ENCODE measurements at places on chromosomes 7 and 10. TPM values are rescaled to one million over a fixed set of nuclear protein-coding genes. Genes with fewer than 3 reads are reported as not detected.

Gene SHH
- not detected for total RNA-seq

Gene ABCB4
- total RNA-seq, result 15.0 TPM

Gene ASB10
- total RNA-seq, result not detected

Gene SEPTIN14
- total RNA-seq, result not detected

Gene BHLHA15
- total RNA-seq, result not detected

Gene NAT16
- not detected for total RNA-seq

- H3K4me1 ChIP-seq, result peaks cover 45% of the 10 kb centered on the region
- no peak overlapping the region for H3K4me3 ChIP-seq
- H3K36me3 ChIP-seq, result no peaks in the 10 kb centered on the region
- H3K27me3 ChIP-seq, result no peaks in the 10 kb centered on the region
- no peak overlapping the region for H3K27ac ChIP-seq
Observed at GRCh38 chr7:43201912-43202311, 89.5 kb downstream of the HECW1 start.

DNA sequence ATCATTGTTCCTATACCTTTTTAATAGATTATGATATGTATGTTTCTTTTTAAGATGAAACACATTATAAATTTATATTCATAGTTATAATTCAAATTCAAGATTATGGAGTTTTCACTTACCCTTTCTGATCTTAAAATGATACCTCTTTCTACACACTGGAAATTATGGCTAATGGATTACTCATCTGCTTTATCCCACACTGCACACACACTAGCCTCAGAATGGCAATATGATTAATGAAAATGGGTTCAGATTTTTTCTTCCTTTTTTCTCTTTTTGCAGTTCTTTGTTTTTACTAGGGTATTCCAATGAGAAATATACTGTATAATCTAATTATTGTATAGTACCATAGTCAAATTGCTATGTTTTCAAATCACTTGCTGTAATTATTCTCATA is 82.3 kb upstream of the FZD1 start:
- no peaks in the 10 kb centered on the region for H3K27me3 ChIP-seq
- peaks cover 11% of the 10 kb centered on the region for H3K4me1 ChIP-seq
- DNase-seq, result no peak

DNA sequence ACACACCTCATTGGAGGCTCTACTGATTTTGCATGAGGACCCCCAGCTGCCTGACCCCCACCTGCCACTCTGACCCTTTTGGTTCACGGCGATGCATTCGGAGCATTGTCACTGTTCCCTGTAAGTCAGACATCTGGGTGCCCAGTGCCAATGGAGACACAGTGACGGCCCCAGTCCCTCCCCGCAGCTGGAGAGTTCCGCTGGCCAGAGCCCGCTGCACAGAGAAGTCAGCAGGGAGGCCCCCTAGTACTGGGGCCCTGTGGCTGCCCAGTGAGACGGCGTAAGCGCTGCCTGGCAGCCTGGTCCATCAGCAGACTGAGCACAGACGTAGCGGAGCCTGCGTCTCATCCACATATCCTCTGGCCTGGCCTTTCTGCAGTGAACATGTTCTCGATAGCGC is 77.5 kb downstream of the NKX6-2 start:
- H3K4me1 ChIP-seq, result peaks cover 24% of the 10 kb centered on the region
- peaks cover 71% of the 10 kb centered on the region for H3K36me3 ChIP-seq
- DNase-seq, result no peak
- no peak overlapping the region for H3K27ac ChIP-seq

- H3K4me1 ChIP-seq, result no peaks in the 10 kb centered on the region
- H3K4me3 ChIP-seq, result no peak overlapping the region
- no peak for DNase-seq
- H3K27me3 ChIP-seq, result no peaks in the 10 kb centered on the region
- no peak overlapping the region for H3K27ac ChIP-seq
Observed at GRCh38 chr10:124285587-124286527, 132.9 kb downstream of the OAT start.

- no peaks in the 10 kb centered on the region for H3K4me1 ChIP-seq
- DNase-seq, result no peak
- H3K27ac ChIP-seq, result no peak overlapping the region
- no peak overlapping the region for H3K4me3 ChIP-seq
- H3K36me3 ChIP-seq, result no peaks in the 10 kb centered on the region
- H3K27me3 ChIP-seq, result peaks cover 4% of the 10 kb centered on the region
Observed at GRCh38 chr7:95688931-95689495, 83.3 kb upstream of the DYNC1I1 start.

DNA sequence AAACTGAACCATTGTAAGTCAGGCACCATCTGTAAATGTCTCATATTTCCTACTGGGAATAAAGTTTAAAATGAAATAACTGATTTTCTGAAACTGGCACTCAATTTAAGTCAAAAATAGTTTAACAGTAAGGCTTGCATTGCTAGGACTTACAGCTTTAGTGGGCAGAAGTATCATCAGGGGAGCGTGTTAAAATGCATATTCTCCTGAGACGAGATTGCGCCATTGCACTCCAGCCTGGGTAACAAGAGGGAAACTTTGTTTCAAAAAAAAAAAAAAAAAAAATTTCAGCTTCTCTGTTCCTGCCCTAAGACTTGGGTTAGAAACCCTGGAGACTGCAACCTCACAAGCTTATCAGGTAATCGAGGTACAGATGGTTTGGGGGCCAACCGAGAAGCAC is 65.4 kb downstream of the UBE3C start:
- peaks cover 54% of the 10 kb centered on the region for H3K36me3 ChIP-seq
- H3K27me3 ChIP-seq, result no peaks in the 10 kb centered on the region
- no peak overlapping the region for H3K4me3 ChIP-seq
- no peak for DNase-seq
- no peaks in the 10 kb centered on the region for H3K4me1 ChIP-seq

- H3K36me3 ChIP-seq, result no peaks in the 10 kb centered on the region
- H3K4me1 ChIP-seq, result peaks cover 13% of the 10 kb centered on the region
- no peak for DNase-seq
- H3K27me3 ChIP-seq, result no peaks in the 10 kb centered on the region
- no peak overlapping the region for H3K4me3 ChIP-seq
- H3K27ac ChIP-seq, result no peak overlapping the region
Observed at GRCh38 chr10:67618116-67618515, 77.9 kb downstream of the CTNNA3 start.

DNA sequence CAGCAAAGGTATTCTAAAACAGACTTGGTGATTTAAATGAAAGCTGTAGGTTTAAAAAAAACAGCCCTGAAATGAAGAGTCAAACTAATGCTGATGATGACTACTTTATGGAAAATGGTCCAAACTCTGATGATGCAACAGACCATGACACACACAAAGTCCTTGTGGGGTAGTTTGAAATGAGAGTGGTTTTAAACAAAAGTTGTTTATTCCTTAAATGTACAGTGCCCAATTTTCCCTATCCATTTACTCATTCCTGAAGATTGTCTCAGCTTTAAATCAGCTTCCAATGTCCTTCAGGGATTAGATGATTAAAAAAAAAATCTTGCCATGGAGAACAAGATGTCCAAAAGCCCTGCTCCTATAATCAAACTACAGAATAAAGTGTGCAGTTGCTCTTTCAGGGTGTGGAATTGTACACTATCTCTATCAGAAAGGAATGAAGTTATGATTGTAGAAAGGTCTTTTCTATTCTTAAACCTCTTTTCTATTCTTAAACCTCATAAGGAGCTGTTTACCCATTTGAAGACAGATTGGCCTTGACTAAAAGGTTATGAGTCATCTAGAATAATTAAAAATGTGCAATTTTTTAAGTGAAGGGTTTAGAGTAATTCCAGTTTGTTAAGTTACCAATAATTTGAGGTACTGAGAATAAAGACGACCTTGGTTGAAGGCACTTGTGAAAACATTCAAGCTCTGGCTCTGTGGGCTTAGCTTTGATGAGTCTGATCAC is 70.2 kb upstream of the ITGA8 start:
- H3K4me3 ChIP-seq, result no peak overlapping the region
- peaks cover 13% of the 10 kb centered on the region for H3K36me3 ChIP-seq
- DNase-seq, result peak; percentile 8

- no peak for DNase-seq
- no peaks in the 10 kb centered on the region for H3K27me3 ChIP-seq
- no peaks in the 10 kb centered on the region for H3K36me3 ChIP-seq
- H3K4me3 ChIP-seq, result no peak overlapping the region
Observed at GRCh38 chr7:153457746-153458145, 594.5 kb upstream of the DPP6 start.

DNA sequence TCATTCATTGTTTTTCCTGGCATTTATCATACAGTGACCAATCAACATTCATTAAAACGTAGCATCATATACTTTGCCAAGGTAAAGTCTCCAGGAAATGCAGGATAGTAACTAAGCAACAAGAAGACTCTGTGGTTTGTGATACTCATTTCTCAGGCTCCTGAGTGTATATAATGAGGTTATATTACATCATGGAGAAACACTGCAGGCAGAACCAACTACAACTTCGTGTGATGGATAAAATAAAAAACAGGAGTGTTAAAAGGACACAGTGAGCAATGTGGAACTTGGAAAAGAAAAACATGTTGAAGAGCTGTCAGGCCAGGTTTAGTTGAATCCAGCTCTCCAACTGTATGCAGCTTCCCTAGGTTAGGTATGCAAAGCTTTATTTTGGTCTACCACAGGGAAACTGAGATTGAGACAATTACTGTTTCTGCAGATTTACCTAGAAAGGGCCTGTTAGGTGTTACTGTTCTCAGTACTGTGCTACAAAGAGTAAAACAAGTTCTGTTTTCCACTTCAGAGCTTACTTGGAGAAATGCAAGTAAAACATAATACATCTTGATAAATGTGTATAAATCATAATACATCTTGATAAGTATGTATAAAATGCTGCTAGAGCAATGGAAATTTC is 7.8 kb upstream of the CCNY start:
- H3K27me3 ChIP-seq, result no peaks in the 10 kb centered on the region
- H3K36me3 ChIP-seq, result peaks cover 9% of the 10 kb centered on the region

- no peak for DNase-seq
- H3K27ac ChIP-seq, result no peak overlapping the region
- peaks cover 33% of the 10 kb centered on the region for H3K4me1 ChIP-seq
- no peaks in the 10 kb centered on the region for H3K27me3 ChIP-seq
- no peaks in the 10 kb centered on the region for H3K36me3 ChIP-seq
- H3K4me3 ChIP-seq, result no peak overlapping the region
Observed at GRCh38 chr7:47843291-47843690, 105.0 kb downstream of the PKD1L1 start.

Measured in SJSA1 (cell line).